ENCODE measurements at places on chromosomes 7 and 10. TPM values are rescaled to one million over a fixed set of nuclear protein-coding genes. Genes with fewer than 3 reads are reported as not detected.

DNA sequence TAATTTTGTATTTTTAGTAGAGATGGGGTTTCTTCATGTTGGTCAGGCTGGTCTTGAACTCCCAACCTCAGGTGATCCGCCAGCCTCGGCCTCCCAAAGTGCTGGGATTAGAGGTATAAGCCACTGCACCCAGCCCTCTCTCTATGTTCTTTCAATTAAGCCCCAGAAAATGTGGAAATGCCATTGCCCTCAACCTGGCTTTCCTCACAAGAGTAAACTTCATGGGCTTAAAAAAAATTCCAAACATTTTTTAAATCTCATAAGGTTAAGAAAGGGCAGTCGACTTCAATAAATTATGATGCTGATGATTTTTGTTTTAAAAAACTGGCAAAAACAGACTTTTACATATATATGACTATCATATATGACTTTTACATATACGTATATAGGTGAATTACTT lies 107.6 kb downstream of the TES start:
- no peak for DNase-seq

Gene AKR1C8
- not detected for total RNA-seq

Gene SVOPL
- total RNA-seq, result not detected

GRCh38 chr10:125415006-125415633 lies 254.8 kb upstream of the CTBP2 start:
- no peak for DNase-seq

- DNase-seq, result no peak
Measured at GRCh38 chr7:75630549-75630948, 108.2 kb downstream of the HIP1 start.

GRCh38 chr10:132595021-132595420 lies 57.4 kb downstream of the INPP5A start:
- DNase-seq, result no peak

DNA sequence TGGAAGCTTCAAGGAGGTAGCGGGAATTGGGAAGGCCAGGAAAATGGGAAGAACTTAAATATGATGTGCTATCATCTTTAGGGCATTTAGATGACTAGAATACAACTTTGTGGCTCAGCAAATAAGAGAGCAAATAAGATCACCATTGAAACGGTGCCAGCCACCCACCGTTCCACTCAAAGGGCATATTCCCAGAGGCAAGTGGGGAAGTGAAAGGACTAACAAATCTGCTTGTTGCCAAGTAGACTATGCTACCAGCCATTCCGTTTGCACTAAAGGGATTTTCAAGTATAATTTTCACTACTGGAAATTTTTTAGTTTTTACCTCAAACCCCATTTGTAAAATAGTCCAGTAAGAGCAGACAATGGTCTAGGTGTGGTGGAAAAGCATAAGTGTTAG lies 4.0 kb upstream of the PPP1R3C start:
- DNase-seq, result no peak

Gene CPA2
- total RNA-seq, result 0.23 TPM

Gene SFMBT2
- 25.6 TPM for total RNA-seq

Gene MRPS17
- total RNA-seq, result 25.1 TPM

DNA sequence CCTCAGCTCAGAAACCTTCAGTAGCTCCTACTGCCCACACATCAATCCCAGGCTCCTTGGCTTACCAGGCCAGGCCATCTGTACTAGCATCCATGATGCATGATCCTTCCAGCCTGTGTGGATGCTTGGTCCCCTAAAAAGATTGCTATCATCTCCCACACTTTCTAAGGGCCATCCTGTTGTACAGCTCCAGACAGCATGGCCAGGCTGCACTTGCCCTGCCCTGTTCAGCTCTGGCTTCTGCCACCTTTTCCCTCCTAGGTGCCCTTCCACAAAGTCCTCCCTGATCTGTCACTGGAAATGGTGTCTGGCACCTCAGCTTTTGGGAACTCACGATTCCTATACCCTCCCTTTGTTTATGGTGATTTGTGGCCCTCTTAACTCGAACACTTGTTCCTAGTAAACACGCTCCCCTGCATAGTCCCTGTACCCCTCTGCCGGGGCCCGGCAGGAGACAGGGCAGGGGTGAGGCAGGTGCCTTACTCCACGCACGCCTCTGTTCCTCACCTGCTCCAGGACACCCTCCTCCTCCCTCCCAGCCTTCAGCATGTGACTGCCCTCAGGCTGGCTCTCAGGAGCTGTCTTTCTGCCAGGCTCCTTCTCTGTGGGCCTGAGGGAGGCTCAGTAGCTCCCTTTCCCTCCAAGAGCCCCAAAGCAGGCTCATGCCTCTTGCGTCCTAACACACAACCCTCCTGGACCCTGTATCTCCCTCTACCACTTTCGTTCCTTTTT lies 71.8 kb downstream of the CDH23 start:
- DNase-seq, result no peak
